ENCODE measurements at places on chromosomes 1 and 21.

GRCh38 chr1:151809290-151809984, 4.2 kb upstream of the LINGO4 start:
- DNase-seq = no peak

DNA sequence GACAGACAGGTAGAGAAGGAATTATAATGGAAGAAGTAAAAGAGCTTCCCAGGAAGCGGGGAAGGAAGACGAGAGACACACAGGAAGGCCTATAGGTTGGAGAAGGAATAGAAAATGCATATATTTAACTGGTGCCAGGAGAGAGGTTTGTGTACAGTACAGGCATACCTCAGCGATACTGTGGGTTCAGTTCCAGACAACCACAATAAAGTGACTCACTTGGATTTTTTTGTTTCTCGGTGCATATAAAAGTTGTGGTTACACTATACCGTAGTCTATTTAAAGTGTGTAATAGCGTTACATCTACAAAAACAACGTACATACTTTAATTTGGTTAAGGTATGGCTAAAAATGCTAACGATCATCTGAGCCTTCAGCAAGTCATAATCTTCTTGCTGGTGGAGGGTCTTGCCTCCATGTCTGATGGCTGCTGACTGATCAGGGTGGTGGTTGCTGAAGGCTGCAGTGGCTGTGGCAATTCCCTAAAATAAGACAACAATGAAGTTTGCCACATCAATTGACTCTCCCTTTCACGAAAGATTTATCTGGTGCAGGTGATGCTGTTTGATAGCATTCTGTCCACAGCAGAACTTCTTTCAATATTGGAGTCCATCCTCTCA, 16.0 kb downstream of the YARS1 start:
- DNase-seq = no peak

- DNase-seq = no peak
These were observed 27.2 kb downstream of the MRPL37 start for GRCh38 chr1:54227091-54227602.

GRCh38 chr1:53763911-53764310, 24.9 kb upstream of the GLIS1 start:
- DNase-seq = no peak

- DNase-seq = no peak
These were observed 2.8 kb downstream of the PLA2G5 start for GRCh38 chr1:20072771-20073170.
